ENCODE measurements at places on chromosomes 5 and 9.

GRCh38 chr9:35000535-35001284 is 11.2 kb downstream of the DNAJB5 start:
- DNase-seq, result no peak

DNA sequence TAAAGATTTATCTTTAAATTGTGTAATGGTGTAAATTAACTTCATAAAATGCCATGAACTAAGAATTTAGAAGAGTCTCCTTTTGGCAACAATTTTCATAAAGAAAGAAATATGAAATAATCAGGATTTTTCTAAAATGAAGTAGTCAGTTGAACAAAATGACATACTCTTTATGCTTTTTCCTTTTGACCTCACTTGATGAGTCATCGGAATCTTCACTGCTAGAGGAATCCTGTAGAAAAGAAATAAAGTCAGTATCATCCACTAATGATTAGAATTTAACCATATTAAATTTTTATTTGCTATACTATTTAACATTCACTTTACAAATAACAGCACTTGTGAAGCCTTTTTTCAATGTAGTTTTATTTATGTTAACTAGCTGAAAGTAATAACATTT is 26.1 kb downstream of the CHD1 start:
- no peak for DNase-seq

GRCh38 chr5:76345582-76345981 is 57.5 kb upstream of the IQGAP2 start:
- DNase-seq, result no peak

GRCh38 chr9:12503606-12504122 is 189.5 kb upstream of the TYRP1 start:
- DNase-seq, result no peak

DNA sequence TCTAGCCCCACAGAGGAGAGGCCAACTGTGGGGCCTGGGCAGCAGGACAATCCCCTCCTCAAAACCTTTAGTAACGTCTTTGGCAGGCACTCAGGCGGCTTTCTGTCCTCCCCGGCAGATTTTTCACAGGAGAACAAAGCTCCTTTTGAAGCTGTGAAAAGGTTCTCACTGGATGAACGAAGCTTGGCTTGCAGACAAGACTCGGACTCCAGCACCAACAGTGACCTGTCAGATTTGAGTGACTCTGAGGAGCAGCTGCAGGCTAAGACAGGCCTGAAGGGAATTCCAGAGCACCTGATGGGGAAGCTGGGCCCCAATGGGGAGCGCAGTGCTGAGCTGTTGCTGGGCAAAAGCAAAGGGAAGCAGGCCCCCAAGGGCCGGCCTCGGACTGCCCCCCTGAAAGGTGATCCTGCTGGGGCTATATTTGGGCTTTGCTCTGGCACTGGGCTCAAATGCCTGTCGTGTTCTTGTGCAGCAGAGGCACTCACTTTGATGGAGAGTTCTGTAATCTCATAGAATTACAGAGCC is 39.4 kb downstream of the KDM3B start:
- DNase-seq, result no peak

- DNase-seq, result no peak
Observed at GRCh38 chr9:81560851-81561732, 128.3 kb downstream of the TLE1 start.

DNA sequence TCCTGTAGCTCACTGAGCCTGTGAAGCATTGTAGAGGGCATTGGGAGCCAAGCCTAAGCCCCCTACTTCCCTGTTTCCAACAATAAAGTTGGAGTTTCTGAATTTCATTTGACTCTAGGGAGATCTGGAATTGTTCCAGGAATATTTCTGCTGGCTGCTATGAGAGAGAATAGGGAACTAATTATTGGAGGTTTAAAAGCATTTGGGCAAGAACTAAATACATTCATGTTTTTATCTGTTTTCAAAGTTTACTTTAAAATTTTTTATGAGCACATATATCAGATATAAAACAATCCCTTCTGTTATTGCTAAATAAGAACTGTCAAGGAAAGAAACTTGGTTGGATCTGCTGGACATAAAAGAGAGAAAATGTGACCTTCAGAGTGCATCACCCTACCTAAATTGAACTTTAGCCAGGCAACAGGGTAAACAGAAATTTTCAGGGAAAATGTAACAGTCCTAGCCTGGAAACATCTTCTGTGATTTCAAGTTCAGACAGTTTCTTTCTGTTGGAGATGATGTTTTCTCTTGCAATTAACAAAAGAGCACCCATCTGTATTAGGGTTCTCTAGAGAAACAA is 19.3 kb upstream of the LECT2 start:
- no peak for DNase-seq

DNA sequence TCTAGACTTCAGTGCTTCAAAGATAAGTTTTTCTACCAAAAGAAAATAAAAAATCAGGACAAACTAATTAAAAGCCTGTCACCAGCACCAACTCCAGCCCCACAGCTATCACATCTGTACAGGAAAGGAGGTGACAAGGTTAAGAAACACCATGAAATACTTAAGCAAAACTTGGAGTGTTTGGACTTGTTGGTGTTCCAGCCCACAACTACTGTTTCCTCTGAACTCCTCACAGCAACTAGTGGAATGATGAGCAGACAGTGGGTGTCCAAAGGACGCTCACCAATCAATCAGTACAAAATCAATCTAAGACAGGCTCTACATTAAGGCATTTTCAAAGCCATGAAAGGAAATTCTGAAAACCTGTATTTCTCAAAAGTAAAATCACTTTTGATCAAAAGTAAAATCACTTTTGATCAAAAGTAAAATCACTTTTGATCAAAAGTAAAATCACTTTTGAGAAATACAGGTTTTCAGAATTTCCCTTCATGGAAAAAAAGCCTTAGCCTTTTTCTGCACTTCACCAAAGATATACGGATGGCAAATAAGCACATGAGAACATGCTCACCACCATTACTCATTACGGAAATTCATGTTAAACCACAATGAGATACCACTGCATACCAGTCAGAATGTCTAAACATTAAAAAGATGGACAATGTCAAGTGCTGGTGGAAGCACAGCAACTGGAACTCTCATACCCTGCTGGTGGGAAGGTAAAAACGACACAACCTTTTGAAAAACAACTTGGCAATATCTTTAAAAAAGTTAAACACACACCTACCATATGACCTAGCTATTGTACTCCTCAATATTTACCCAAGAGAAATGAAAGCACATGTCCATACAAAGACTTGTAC is 79.7 kb downstream of the MED27 start:
- DNase-seq, result no peak

- no peak for DNase-seq
Observed at GRCh38 chr5:55582256-55582655, 47.5 kb upstream of the PLPP1 start.

GRCh38 chr5:136892000-136892399 is 526.7 kb upstream of the TRPC7 start:
- no peak for DNase-seq

DNA sequence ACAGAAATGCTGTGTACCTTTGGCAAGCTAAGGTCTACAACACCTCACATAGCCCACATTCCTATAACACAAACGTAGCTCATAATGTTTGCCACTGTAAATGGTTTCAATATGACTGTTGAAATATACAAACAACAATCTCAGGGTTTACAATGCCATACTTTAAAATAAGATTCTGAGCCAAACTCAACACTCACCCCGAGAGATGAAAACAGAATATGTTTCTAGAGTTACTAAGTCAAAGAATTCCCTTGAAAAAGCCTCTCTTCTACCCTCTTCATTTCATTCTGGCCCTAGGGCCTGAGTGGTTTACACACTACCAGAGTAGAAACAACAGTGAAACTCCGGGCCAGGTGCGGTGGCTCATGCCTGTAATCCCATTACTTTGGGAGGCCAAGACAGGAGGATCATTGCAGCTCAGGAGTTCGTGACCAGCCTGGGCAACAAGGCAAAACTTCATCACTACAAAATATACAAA is 72.6 kb downstream of the MYO10 start:
- DNase-seq, result no peak

DNA sequence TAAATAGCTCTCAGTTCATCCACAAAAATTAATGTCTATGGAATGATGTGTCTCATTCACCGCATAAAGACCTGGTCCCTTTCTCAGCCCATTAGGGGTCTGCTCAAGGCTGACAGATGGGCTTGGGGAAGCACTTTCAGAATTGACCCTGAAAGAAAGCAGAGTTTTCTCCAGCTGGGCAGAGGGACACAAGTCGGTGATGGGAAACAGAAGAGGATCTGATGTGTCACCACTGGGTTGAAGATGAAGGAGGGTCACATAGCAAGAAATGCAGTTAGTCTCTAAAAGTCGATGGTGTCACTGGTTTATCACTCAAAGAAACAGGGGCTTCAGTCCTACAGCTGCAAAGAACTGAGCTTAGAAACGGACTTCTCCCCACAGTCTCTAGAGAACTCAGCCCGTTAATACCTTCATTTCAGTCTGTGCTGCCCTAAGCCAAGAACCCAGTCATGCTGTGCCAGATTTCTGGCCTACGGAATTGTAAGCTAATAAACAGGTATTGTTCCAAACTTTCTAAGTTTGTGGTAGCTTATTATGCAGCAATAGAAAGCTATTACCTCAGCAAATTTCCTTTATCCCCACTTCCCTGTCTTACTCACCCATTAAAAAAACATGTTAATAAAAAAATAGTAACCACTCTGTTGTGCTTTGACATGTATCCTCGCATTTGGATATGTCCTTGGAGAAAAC is 64.6 kb downstream of the ADAMTS12 start:
- no peak for DNase-seq

GRCh38 chr5:39368116-39368515 is 3.8 kb upstream of the C9 start:
- no peak for DNase-seq

DNA sequence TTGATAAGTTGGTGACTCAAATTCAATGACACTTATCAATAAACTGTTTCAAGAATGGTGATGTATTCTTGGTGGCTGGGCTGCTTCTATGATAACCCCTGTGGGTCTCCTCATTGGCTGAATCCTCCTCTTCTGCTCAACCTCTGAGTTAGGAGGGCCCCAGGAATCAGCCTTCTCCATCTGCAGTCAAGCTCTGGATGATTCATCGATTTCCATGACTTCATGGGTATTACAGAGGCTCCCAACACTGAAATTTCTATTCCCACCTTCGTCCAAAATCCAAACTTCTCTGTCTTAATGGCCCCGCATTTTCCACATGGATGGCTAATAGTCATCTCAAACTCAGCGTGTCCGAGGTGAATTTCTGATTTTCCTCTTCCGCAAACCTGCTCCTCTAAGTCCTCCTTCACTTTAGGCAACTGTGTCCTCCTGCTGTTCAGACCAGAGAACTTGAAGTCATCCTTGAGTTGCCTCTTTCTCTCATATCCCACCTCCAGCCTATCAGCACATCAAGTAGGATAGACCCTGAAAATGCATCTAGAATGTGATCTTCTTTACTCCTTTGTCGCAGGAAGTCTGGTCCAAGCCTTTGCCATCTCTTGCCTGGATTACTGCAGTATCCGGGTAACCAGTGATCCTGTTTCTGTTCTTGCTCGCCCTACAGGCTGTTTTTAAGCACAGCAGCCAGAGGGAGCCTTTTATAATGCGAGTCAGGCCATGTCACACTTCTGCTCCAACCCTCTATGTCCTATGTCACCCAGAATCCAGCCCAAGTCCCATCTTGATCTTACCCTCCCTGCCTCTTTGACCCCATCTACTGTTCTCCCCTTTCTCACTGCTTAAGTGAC is 41.4 kb upstream of the IL7R start:
- DNase-seq, result no peak
